ENCODE measurements at places on chromosomes 5 and 9. TPM values are rescaled to one million over a fixed set of nuclear protein-coding genes. Genes with fewer than 3 reads are reported as not detected.

The RANBP17 gene
- total RNA-seq = 16.2 TPM

The RNF180 gene
- total RNA-seq = 2.5 TPM

The ACSL6 gene
- not detected for total RNA-seq

The TAF1L gene
- not detected for total RNA-seq

The IFNB1 gene
- total RNA-seq = not detected

The GDA gene
- total RNA-seq = not detected

The PCDHGA2 gene
- total RNA-seq = 5.8 TPM

The PCDHB16 gene
- total RNA-seq = 0.54 TPM

The F2RL2 gene
- 2.9 TPM for total RNA-seq

The SPEF2 gene
- 1.1 TPM for total RNA-seq

The FOXD4L6 gene
- not detected for total RNA-seq

The ANKRD33B gene
- 4.4 TPM for total RNA-seq

The OGN gene
- 0.49 TPM for total RNA-seq

The HACD4 gene
- total RNA-seq = 0.36 TPM

The ZCCHC10 gene
- 4.2 TPM for total RNA-seq

The SCAI gene
- 1.4 TPM for total RNA-seq

The C5orf58 gene
- total RNA-seq = not detected

The PCDHA1 gene
- total RNA-seq = not detected

The MTAP gene
- 22.7 TPM for total RNA-seq

The CAVIN4 gene
- total RNA-seq = not detected

The RASEF gene
- total RNA-seq = not detected

The GMCL2 gene
- total RNA-seq = not detected

The ANKRD55 gene
- total RNA-seq = 0.32 TPM

The TRIM36 gene
- total RNA-seq = not detected

The SLC45A2 gene
- total RNA-seq = not detected

The FIBCD1 gene
- 0.65 TPM for total RNA-seq

The APBA1 gene
- total RNA-seq = 14.3 TPM

The PRR7 gene
- total RNA-seq = 30.3 TPM

The GARIN3 gene
- total RNA-seq = not detected

The PLPP7 gene
- 15.7 TPM for total RNA-seq

The IGIP gene
- total RNA-seq = 5.8 TPM

The LRRC26 gene
- not detected for total RNA-seq

The PCDHB3 gene
- total RNA-seq = not detected

The NMUR2 gene
- total RNA-seq = not detected

The WNT8A gene
- not detected for total RNA-seq

The HINT1 gene
- 207 TPM for total RNA-seq
